Renal cortical epithelial cell (primary cell): ENCODE measurements at places on chromosomes 5 and 9. TPM values are rescaled to one million over a fixed set of nuclear protein-coding genes. Genes with fewer than 3 reads are reported as not detected.

ADAMTSL1 gene
- 1.5 and 2.3 TPM in 2 replicates for total RNA-seq

- no peak for DNase-seq
Observed at GRCh38 chr9:73152953-73153352, 1.3 kb downstream of the ANXA1 start.

DNA sequence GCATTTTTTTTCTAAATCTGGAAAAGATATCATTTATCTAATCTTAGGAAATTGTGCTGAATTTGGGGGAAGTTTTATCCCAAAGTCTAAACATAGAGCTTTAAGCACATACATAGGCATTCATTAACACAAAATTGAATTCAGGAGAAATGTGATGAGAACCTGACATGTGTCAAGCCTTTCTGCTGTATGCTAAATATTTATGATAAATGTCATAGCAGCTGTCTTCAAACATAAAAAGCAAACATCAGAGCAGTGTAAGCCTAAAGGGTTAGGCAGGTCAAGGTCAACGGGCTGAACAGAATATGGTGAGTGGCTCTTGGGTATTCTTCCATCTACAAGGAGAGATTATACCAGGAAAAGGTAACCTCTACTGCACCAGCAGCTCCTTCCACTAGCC is 737.2 kb upstream of the ZNF608 start:
- no peak for DNase-seq

DNA sequence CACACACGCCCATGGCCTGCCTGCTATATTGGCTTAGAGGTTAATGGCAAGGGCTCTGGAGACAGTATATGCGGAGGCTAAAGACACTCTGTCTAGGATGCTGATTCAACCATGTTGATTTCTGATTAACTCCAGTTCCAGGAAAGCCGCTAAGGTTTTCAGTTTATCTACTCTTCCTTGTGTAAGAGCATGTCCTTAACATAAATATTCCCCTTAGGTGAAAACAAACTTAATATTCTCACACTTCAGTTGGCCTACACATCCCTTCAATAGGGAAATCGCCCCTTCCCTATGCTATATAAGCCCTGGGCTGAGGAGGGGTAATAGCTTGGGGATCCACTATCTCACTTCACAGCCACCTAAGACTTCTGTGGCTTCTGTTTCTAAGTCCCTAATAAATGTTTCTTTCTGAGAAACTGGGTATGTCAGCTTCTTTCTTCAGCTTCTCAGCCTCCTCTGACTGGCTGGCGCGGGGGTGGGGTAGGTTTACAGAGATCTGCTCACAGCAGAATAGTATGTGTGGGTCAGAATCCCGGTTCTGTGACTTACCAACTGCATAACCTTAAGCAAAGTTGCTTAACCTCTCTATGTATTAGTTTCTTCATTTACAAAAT is 4.3 kb upstream of the GPX3 start:
- DNase-seq: peak; percentile 53

DNA sequence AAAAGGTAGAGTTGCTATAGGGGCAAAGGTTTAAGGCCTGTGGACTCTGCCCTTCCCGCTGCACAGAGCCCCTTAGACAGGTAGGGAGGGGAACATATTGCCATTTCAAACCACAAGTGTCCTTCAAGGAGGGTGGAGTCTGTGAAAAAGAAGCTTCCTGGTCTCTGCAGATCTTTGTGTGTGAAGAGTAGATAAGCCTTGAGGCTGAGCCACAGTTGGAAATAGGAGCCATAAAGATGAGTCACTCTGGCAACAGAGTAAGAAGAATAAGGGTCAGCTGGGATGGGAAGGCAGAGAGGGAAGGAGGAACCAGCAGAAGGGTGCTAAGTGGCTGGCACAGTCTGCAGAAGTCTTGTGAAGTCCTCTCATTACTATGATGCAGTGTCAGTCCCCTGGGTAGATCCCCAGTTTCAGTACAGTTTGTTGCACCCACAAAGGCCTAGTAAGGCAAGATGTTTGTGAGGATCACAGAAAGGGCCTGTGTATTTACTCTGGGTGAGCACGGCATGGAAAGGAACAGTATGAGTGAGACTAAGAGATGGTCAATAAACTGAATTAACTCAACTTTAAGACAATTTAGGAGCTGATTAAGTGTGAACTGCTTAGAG is 18.1 kb downstream of the GRXCR2 start:
- peak; percentile 81 for DNase-seq

DNA sequence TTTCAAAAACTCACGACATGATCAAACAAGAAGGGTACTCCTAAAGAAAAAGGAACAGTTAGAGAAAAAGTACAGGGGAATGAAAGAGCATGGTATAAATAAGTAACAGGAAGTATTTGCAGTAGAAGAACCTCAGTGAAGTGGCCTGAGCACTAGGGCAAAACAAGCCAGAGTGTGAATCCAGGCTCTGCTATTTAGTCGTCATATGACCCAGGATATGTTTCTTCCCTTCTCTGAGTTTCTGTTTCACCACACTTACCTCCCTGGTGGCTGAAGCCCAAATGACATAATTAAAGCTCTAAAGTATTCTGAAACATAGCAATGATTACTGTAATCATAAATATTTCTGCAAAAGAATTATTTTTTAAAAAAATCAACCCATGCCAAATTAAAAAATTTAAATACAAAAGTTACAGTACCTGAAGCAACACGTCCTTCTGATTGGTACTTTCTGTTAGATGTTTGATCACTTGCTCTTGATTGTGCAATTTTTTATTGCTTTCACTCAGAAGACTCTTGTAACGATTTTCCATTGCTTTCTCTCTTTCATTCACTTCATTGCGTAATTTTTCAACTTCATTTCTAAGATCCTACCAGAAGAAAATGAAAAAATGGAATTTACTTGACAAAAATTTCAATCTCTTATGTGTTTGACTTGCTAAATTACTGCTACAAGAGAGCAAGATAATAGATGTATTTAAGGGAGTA is 88.9 kb downstream of the CDK5RAP2 start:
- DNase-seq: peak; percentile 38

DNA sequence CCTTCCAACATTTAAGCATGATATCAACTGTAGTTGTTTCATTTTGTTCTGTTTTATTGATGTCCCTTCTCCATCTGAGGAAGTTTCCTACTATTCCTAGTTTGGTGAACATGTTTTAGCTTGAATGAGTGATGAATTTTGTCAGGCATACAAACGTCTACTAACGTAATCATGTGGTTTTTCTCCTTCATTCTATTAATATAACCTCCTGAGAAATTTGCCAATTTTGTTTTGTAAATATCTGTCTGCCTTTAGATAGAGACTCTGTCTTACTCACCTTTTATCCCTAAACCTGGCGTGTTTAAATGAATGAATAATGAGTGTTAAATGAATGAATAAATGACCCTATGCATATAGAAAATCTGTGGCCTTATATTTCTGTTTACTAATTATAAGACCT is 26.5 kb upstream of the NREP start:
- no peak for DNase-seq

- no peak for DNase-seq
Observed at GRCh38 chr9:114033397-114034103, 44.5 kb downstream of the AMBP start.

- no peak for DNase-seq
Observed at GRCh38 chr9:95204710-95205109, 112.8 kb downstream of the FANCC start.

TMEM252 gene
- total RNA-seq: 0.20 TPM in 1 of 2 replicates, not detected in the other

- peak; percentile 78 for DNase-seq
Observed at GRCh38 chr9:83962165-83962564, 17.9 kb downstream of the HNRNPK start.

DNA sequence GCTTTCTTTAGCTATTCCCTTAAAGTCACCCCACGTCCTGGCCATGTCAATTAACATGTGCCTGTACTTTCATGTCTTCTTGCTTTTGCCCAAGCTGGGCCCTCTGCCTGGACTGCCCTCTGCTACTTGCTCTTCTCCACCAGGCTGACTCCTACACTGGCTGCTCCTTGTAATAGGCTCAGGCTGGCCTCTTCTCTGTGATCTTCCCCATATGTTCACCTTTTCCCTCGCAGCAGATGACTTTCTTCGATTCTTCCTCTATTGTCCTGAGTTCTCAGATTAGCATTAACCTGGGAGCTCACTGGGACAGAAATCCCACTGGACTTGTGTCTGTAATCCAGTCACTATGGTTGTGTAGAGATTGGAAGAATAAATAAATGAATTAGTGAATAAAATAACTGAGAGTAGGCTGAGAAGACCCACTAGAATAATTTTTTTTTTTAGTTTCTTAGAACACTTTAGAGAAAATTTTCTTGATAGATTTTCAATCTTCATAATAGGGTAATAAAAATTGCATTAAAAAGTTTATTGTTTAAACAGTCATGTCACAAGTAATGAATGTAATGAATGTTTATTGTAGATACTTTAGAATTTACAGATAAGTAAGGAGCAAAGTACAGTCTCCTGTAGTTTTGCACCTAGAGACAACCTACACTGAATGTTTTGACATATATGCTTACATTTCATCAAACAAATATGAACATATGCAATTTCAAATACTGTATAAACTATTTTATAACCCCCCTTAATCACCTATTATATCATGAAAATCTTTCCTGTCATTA is 47.4 kb upstream of the TNFSF15 start:
- DNase-seq: no peak

DNA sequence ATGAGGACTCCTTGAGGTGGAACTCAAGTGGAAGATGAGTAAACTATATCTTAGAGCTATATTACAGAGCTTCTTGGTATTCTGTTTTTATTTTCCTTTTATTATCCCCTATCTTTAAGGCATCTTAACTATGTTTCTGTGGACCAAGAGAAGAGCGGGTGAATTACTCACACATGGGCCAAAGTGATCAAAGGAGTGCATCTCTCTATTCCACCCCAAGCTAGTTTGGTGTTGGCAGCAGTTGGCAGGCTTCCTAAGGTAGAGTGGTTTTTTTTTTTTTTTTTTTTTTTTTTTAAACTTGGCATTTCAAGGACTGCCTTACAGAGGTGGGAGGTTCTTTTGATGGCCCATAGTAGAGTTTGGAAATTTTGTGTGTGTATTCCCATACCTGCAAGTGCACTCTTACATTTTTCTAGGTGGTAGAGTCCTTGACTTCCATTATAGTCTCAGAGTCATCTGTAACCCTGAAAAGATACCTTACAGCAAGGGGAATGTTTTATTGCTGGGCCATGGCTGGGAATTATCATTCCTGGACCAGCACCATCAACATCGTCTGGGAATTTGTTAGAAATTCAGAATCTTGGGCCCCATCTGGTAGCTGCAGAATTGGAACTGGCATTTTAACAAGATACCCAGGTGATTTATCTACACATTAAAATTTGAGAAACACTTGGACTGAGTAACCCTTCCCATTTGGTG is 51.0 kb downstream of the ARHGAP26 start:
- DNase-seq: no peak

- peak; percentile 95 for DNase-seq
Observed at GRCh38 chr9:124267271-124267807, 9.6 kb downstream of the NEK6 start.

DNA sequence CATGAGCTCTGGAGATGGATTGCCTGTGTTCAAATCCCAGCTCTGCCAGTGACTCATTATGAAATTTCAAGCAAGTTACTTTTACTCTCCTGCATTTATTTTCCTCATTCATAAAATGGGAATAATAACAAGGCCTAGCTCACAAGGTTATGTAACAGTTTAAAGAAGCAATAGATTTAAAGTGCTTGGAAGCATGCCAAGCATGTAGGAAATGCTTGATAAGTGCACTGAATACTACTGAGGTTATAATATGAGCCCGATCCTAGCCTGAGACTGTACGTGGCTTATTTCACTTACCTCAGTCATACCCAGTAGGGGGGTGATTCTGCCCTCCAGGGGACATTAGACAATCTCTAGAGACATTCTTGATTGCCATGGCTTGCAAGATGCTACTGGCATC is 734.1 kb upstream of the WWC1 start:
- DNase-seq: no peak

- no peak for DNase-seq
Observed at GRCh38 chr5:30928956-30929355, 264.5 kb upstream of the CDH6 start.

- no peak for DNase-seq
Observed at GRCh38 chr5:154117050-154117449, 73.5 kb upstream of the GALNT10 start.

GRCh38 chr5:135356522-135357318 is 42.3 kb downstream of the MACROH2A1 start:
- peak; percentile 7 for DNase-seq

DNA sequence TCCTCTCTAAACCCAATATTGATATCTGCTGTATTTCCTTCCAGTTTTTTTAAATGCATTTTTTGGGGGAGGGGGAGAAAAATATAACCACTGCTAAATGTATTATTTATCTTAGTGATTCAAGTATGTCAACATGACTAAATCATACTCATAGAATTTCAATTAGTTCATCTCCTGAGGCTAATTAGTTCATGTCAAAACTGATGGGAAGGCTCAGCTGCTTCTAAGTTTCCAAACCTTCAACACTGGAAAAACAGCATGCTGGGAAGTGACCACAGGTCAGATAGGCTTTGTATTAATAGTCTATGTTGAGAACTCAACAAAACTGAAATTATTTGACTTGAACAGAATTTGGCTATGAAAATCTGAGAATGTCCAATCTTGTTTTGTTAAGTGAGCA is 118.7 kb downstream of the TTLL11 start:
- no peak for DNase-seq

PCDHGA4 gene
- total RNA-seq: 0.87 and 2.1 TPM in 2 replicates

- no peak for DNase-seq
Observed at GRCh38 chr5:64506567-64507263, 900 bp downstream of the RGS7BP start.

AKNA gene
- 7.8 and 22.0 TPM in 2 replicates for total RNA-seq

GRCh38 chr9:134885679-134886412 is 5.2 kb downstream of the FCN2 start:
- no peak for DNase-seq

- no peak for DNase-seq
Observed at GRCh38 chr5:153676406-153676805, 185.9 kb downstream of the GRIA1 start.

NOXA1 gene
- total RNA-seq: 2.1 and 2.8 TPM in 2 replicates

SLC45A2 gene
- not detected in 2 replicates for total RNA-seq

DNA sequence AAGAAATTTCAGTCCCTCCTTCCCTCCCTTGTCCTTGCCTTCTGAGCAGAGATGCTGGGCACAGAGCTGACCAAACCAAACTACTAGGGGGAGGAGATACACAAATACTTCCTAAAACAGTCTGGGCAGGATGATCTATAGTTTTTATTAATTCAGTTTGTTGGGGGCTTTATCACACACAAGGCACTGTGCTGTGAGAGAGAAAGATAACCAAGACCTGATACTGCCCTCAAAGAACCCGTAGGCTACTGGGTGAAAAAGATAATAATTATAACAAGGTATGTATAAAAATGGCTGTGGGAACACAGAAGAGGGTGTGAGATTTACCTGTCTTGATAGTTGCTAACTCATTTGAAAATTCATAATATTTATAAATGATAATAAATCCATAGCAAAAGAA is 354.7 kb downstream of the NDUFS4 start:
- DNase-seq: no peak

CDKN2B-AS1 gene
- 3.9 and 4.7 TPM in 2 replicates for total RNA-seq

TMC1 gene
- 0.15 TPM in 1 of 2 replicates, not detected in the other for total RNA-seq

GRCh38 chr5:154511984-154512383 is 34.0 kb upstream of the HAND1 start:
- no peak for DNase-seq
